Spinal cord (tissue), 10 donors: ENCODE measurements at places on chromosomes 1 and 21.
A peak's percentile ranks its signal among the peaks of the same experiment; 100 is the strongest.

- peak; percentile 21 for DNase-seq
Observed at GRCh38 chr1:21149855-21150432, 26.8 kb downstream of the EIF4G3 start.

DNA sequence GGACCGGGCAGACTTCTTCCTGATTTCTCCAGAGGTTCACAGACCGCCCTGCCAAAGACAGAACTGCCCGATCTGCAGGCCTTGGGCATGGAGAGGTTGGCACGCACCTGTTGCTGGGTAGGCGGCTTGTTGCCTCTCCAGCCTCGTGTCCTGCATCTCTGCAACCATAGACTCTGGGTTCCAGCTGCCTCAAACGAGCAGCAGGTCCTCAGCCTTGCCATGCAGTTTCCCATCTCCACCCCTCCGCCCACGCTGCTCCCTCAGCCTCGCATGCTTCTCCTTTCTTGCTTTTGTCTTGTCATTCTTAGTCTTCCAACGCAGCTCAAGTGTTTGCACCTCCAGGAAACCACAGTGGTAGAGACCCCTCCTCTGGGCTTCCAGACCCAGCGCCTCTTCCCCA is 126.2 kb downstream of the LACTBL1 start:
- no peak for DNase-seq

DNA sequence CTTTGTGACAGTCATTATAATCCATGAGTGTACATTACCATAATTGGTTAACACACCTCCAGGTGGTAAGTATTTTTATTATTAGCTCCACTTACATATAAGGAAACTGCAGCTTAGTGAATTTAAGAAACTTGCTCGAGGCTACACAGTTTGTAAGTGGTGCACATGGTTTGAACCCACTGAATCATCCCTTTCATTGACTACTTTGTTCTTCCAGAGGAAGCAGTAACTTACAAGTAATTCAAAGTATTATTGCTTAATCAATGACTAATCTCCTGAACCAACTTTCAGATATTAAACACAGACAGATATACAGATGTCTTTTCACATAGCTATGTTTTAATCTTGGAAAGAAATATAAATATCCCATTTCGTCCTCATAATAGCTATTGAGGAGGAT is 18.7 kb upstream of the CLDN8 start:
- no peak for DNase-seq

GRCh38 chr1:36411674-36412648 is 14.3 kb upstream of the LSM10 start:
- DNase-seq: no peak

GRCh38 chr1:151881479-151881878 is 27.8 kb downstream of the THEM4 start:
- no peak for DNase-seq

GRCh38 chr21:30227633-30228404 is 11.9 kb upstream of the CLDN8 start:
- DNase-seq: no peak

- DNase-seq: no peak
Observed at GRCh38 chr1:7621334-7622219, 149.5 kb upstream of the VAMP3 start.

DNA sequence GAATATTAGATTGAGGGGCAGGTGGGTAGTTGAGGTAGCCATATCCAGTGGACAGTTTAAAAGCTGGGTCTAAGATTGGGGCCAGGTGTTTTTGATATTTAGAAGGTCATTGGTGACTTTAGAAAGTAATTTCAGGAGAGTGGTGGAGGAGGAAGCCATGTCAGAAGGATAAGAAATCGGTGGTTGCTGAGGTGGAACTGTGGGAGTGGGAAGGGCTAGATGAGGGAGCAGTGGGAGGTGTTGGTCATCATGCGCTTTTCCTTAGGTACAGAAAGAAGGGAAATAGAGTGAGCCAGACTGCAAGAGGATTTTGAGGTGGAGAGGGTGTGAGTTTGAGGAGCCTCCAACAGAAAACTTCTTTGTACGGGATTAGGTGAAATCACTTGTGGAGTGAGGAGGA is 7.2 kb downstream of the MTR start:
- no peak for DNase-seq

- no peak for DNase-seq
Observed at GRCh38 chr1:210571356-210572284, 242.9 kb downstream of the HHAT start.

- no peak for DNase-seq
Observed at GRCh38 chr1:188669728-188670382, 1807.8 kb downstream of the BRINP3 start.

GRCh38 chr1:3678361-3679097 is 26.2 kb downstream of the TP73 start:
- DNase-seq: no peak

GRCh38 chr1:18532390-18533170 is 51.9 kb downstream of the KLHDC7A start:
- DNase-seq: no peak

DNA sequence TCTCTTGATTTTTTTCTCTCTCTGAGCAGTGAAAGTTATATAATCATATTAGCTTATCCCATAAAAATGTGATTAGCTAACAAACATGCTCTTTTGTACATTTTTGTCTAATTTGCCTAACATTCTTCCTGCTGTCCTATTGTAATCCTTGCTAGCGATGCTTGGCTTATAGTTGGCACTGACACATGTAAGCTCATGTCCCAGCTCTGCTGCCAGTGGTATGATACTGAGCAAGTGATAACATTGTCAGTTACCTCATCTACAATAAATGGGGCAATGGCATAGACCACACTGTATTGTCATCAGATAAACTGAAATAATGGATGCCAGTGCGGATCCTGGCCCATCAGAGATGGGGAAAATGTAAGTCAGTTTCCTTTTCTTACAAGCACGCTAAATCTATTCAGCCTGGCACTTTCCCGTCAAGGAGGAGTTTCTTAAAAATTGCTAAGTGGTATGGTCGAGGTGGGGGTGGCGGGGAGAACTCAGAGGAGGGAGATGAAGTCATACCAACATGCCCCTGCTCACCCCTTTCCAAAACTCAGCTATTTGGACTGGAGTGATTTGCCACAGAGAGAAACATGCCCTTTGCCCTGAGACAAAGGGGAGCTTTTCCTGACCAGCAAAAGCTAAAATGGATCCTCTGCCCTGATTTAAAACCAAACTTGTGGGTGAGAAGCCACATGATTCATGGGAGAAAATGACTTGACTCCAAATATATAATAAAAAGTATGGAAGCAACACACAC is 1.3 kb downstream of the FYB2 start:
- no peak for DNase-seq

DNA sequence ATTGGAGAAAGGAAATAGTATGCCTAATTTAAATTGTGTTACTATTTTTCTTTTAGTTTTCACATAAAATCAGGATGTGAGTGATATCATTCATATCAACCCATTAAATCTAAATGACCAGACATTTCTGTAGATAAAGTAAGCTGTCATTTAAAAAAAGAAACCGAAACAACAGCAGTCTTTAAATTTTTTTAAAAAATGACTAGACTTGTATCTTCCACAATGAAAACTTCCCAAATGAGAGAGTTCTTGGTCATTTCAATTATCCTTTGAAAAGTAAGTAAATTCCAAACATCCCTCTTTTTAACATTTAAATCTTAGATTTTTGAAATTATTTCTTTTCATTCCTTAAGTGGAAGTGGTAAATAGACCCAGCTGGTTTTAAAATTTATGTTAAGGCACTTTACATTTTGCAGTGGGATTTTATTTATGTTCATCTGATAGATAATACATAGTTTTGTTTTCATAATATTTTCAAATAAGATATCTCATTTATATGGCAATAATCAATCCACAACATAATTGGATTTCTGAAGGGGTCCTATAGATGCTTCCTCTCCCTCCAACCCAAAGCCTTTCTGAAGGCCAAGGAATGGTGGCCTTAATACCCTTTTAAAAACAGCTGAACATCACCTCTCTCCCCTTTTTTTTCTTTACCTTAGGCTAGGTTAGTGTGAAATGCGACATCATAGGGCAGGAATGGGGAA is 3.1 kb downstream of the FOXD3 start:
- no peak for DNase-seq

- DNase-seq: no peak
Observed at GRCh38 chr21:45335151-45335760, 47.6 kb upstream of the POFUT2 start.

- DNase-seq: no peak
Observed at GRCh38 chr21:43854773-43855633, 10.0 kb upstream of the AGPAT3 start.

- no peak for DNase-seq
Observed at GRCh38 chr21:40754466-40754865, 92.5 kb downstream of the DSCAM start.

DNA sequence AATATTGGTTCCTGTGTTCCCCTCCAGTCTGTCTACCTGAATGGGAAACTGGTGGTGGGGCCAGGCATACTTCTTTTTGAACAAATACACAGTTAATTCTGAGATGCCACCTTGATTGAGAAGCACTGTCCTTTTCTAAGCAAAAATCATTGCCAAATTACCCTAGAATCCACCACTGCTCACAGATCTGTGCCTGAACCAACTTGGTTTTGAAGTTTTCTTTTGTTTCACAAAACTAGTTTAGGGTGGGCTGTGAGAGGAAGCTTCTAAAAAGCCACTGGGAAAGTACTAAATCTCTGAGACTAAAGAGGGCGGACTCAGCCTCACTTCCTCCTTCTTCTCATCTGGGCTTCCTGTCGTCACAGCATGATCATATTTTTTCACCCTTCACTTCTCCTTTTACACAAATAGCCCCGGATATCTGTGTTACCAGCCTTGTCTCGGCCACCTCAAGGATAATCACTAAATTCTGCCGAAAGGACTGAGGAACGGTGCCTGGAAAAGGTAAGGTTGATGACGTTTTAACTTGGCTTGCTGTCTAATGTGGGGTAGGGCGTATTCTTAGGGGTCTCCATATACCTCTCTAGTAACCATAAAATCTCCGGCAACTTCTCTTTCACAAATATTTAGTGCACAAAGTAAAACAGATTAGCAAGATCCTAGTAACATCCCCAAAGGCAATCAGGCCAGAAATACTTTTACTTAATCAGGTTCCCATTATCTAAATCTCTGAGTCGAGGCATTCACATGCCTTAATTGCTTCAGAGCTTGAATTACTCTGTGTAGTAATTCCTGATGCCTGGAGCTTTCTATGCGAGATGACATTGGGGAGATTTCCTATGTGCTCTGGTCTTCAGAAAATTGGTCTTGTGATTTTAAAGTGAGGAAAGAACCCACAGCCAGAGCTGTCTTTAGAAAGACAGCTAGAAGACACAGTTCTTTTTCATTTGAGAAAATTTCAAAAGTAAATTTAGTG is at the start of gene CD53:
CD53 (plus strand) TSS at position 404 of the 976 bp plus-strand sequence. CDS start 18,261 bp downstream, outside the sequence.
- DNase-seq: no peak

- DNase-seq: no peak
Observed at GRCh38 chr1:3259020-3259419, 190.0 kb downstream of the PRDM16 start.

DNA sequence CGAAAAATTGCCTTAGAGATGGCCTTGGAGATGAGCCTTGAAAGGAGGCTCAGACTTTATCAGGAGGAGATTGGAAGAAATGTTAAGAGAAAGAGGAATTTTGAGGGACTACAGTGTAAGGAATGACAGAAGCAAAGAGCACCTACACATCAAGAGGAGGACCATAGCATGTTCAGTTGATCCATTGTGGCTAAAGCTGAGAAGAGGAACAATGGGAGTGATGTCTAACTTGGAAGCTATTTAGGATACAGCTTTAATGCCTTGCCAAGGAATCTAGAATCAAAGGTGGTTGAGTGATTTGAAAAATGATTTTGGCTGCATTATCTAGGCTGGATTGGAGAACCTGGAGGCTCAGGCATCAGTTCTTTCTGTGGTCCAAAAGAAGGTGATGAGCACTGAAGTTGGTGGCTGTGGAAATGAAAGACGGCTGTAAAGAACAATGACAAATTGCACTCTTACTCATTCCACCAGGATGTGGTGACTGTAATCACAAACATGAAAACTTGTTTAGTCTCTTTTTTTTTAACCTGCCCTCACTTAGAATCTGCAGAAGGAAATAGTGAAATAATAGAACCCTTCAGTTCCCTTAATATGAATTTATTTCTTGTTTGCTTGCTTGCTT is 11.3 kb downstream of the FAM20B start:
- no peak for DNase-seq

DNA sequence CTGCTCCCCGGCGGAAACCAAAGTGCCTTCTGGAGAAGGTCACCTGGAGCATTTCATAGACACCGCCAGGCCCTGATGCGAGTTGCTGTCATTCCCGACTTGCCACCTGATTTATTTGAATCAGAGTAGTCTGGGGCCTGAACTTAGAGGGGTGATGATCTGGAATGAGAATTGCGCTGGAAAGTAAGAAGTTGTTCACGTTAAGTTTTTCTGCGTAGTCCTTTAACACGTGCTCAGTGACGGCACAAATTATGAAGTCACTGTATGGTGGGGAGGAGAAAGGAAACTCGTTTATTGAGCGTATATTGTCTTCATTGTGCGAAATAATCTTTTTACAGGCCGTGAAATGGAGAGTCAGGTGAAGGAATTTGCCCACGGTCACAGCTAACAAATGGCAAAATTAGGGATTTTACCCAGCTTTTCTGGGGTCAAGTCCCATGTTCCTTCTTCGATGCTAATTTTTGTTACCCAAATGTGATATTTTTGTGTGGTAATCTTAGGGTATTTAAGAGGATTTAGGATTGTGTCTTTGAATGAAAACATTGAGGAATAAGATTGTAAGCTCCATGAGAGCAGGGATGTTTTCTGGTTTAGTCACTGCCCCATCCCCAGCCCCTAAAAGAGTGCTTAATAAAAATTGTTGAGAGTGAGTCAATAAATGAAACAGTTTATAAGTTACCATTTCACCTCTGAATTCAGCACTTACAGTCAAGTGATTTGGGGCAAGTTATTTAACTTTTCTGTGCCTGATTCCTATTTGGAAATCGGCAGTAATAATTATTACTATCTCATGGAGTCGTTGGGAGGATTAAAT is 46.4 kb upstream of the NBL1 start:
- peak; percentile 49 for DNase-seq

- DNase-seq: no peak
Observed at GRCh38 chr1:91527781-91528180, 27.1 kb downstream of the CDC7 start.

DNA sequence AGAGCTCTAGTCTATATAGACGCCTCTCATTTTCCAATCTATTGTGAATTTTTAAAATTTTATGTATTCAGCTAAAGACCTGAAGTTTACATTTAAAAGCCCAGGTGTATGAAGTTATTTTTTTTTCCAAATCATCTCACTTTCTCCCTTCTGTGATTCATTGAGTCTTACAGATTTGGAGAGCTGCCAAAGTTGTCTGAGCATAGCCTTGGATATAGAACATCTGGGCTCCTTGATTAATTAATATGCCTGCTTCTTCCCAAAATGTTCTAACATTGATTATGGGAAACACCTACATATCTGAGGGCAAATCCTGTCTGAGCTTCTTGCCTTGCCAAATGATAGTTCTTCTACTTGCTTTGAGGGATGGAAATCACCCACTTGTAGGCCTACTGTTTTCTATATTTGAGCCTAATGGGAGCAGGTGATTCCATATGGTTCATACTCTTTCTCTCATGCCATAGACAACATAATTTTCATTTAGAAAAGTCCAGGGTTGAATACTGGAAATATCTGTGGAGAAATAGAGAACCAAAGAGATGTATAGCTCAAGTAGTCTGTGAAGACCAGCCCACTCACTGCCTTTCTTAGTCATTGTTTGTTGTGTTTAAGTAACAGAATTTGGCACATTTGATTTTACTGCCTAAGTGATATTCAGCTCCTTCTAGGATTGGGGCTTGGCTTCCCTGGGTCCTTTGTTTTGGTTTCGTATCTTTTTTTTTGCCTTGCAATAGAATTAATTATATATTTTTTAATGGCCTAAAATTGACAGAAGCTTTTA is 46.2 kb downstream of the MACF1 start:
- DNase-seq: no peak

GRCh38 chr1:169610108-169610507 is 19.8 kb downstream of the SELP start:
- DNase-seq: no peak
